Activated CD8-positive, alpha-beta memory T cell treated with anti-CD3 and anti-CD28 coated beads, Interleukin-2, amount 10 ng/mL, durations not matched to agents 7 days and 5 days (primary cell): ENCODE measurements at places on chromosomes 4 and X. TPM values are rescaled to one million over a fixed set of nuclear protein-coding genes. Genes with fewer than 3 reads are reported as not detected.

Gene PWWP3B
- not detected for total RNA-seq

Gene ANK2
- total RNA-seq = 2.4 TPM

Gene STPG2
- total RNA-seq = not detected

Gene TRIM75
- not detected for total RNA-seq

Gene HAND2
- not detected for total RNA-seq

Gene COX7B2
- not detected for total RNA-seq

Gene AMTN
- not detected for total RNA-seq

Gene SMIM14
- total RNA-seq = 1.8 TPM

Gene ARHGAP4
- 188 TPM for total RNA-seq

Gene CT47B1
- total RNA-seq = not detected

Gene NAA11
- total RNA-seq = not detected

- H3K4me3 ChIP-seq = no peak overlapping the region
- H3K27ac ChIP-seq = no peak overlapping the region
- H3K27me3 ChIP-seq = no peaks in the 10 kb centered on the region
- DNase-seq = no peak
- peaks cover 16% of the 10 kb centered on the region for H3K4me1 ChIP-seq
Observed at GRCh38 chr4:88014386-88014905, 7.0 kb downstream of the PKD2 start.

- no peaks in the 10 kb centered on the region for H3K4me1 ChIP-seq
- peaks cover 6% of the 10 kb centered on the region for H3K27me3 ChIP-seq
- H3K27ac ChIP-seq = no peak overlapping the region
- DNase-seq = no peak
Observed at GRCh38 chrX:38154818-38155217, 65.9 kb downstream of the SRPX start.

- DNase-seq = peak; percentile 59
- H3K36me3 ChIP-seq = no peaks in the 10 kb centered on the region
- peaks cover 9% of the 10 kb centered on the region for H3K4me1 ChIP-seq
- no peak overlapping the region for H3K27ac ChIP-seq
- peaks cover 10% of the 10 kb centered on the region for H3K27me3 ChIP-seq
Observed at GRCh38 chr4:24980064-24980690, 50.6 kb downstream of the LGI2 start.

DNA sequence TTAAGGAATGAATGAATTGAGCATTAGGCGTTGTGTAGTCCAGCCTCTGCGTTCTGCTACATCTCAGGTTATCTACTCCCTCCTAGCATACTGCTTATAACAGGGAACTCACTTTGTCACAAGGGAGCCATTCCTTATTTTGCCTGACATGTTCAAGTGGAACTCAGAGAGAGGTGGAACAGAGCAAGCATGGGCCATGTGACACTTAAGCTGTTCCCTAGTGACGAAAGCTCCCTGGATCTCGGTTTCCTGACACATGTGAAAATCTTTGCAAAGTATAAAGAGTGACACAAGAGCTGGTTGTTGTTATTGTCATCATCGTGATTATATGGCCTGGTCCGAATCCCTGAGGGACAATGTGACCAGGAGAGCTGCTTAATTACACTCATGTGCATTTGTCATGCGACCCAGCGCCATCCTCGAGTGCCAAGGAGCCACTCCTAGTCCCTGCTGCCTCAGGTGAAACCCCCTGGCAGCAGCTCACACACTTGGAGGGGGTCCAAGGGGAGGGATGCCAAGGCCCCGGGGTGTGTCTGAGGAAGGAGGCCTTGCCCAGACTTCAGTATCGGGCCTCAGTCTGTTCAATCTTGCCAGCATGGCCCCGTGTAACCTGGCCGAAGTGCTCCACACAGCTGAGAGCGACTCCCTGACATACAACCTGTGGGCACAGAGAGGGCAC, 98.5 kb upstream of the MAP3K15 start:
- DNase-seq = no peak
- H3K4me1 ChIP-seq = peaks cover 4% of the 10 kb centered on the region
- peaks cover 6% of the 10 kb centered on the region for H3K36me3 ChIP-seq
- no peaks in the 10 kb centered on the region for H3K27me3 ChIP-seq
- H3K27ac ChIP-seq = no peak overlapping the region

DNA sequence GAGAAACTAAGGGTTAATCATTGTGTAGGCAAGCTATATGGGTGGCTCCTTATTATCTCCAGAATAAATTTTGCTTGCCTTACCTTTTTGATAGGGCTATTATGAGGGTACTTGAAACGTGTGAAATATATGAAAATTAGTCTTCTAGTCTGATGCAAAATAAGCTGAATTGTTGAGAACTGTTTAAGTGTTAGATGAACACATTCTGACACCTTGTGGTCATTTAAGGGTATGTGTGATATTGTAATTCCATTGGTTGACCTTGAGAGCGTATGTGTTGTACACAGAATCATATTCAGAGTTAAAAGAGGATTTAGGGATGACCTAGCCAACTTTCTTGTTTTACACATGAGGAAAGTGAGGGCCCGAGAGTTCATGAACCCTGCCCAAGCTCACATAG, 44.6 kb upstream of the LINC00632 start:
- no peak overlapping the region for H3K27ac ChIP-seq
- no peaks in the 10 kb centered on the region for H3K4me1 ChIP-seq
- H3K27me3 ChIP-seq = no peaks in the 10 kb centered on the region

DNA sequence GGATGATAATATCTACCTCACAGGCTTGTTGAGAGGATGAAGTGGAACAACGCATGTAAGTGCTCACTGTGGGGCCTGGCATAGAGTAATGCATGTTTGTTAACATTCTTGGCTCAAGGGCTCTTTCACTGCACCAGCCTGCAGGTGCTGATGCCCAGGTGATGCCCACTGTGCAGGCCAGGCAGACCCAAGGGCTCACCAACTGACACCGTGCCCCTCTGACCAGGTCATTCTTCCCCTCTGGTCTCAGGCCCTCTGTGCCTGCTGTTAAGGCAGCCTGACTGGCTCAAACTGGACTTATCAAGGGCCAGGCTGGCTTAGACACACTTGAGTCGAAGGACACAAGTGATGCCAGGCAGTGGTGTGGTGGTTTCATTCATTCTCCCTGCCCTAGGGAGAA, 90.5 kb downstream of the PJA1 start:
- no peaks in the 10 kb centered on the region for H3K27me3 ChIP-seq
- no peak overlapping the region for H3K27ac ChIP-seq
- H3K4me1 ChIP-seq = no peaks in the 10 kb centered on the region

- no peaks in the 10 kb centered on the region for H3K36me3 ChIP-seq
- peak; percentile 59 for DNase-seq
- H3K27me3 ChIP-seq = no peaks in the 10 kb centered on the region
- no peak overlapping the region for H3K4me3 ChIP-seq
- peaks cover 2% of the 10 kb centered on the region for H3K4me1 ChIP-seq
Observed at GRCh38 chrX:18390941-18391538, 34.4 kb upstream of the CDKL5 start.

- no peak overlapping the region for H3K4me3 ChIP-seq
- peaks cover 58% of the 10 kb centered on the region for H3K36me3 ChIP-seq
- peaks cover 84% of the 10 kb centered on the region for H3K4me1 ChIP-seq
- H3K27me3 ChIP-seq = no peaks in the 10 kb centered on the region
Observed at GRCh38 chr4:82360298-82361177, 13.3 kb downstream of the HNRNPD start.

DNA sequence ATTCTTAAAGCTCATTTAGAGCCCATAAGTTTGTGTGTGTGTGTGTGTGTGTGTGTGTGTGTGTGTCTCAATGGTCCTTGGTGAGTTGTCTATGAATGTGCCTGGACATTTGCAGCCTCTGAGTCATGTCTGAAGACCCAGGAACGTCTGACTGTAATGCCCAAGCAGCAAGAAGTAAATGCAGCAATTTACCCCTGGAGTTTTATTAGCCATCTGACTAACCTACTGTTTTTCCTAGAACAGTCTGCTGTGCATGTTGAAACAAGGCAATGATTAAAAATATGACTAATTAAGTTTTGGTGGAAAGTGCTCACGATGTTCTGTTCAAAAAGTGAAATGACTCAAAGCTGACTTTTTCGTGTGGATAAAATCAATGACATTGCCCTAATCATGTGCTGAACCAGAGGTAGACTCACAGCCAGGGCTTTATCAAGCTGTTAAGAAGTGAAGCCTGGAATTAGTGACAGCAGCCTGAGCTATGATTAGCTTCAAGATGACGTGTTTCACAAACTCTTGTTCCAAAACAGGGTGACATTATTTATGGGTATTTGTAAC, 201.6 kb downstream of the CPE start:
- no peaks in the 10 kb centered on the region for H3K27me3 ChIP-seq
- no peaks in the 10 kb centered on the region for H3K4me1 ChIP-seq
- H3K4me3 ChIP-seq = no peak overlapping the region
- H3K36me3 ChIP-seq = no peaks in the 10 kb centered on the region
- no peak overlapping the region for H3K27ac ChIP-seq

GRCh38 chr4:86876894-86877685, 15.1 kb downstream of the C4orf36 start:
- no peaks in the 10 kb centered on the region for H3K4me1 ChIP-seq
- H3K4me3 ChIP-seq = no peak overlapping the region
- DNase-seq = no peak
- H3K27ac ChIP-seq = no peak overlapping the region

DNA sequence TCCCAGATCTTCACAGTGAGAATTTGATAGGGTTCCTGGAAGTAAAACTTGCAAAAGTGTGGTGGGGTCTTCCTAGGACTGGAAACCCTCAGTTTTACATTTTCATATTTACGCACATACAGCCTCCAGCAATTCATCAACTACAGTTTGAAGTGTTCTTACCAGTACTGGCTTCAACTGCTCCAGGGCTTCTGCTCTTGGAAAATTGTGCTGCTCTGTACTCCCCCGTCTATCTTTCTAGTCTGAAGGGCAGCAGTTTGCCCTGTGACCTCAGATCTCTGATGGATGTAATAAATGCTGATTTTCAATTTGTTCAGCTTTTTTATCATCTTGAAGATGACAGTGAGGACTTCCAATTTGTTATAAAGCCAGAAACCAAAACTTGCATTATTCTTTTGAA, 458.9 kb upstream of the FSTL5 start:
- no peaks in the 10 kb centered on the region for H3K27me3 ChIP-seq
- H3K4me3 ChIP-seq = no peak overlapping the region
- H3K27ac ChIP-seq = no peak overlapping the region

- H3K4me1 ChIP-seq = no peaks in the 10 kb centered on the region
- H3K36me3 ChIP-seq = no peaks in the 10 kb centered on the region
- H3K27ac ChIP-seq = no peak overlapping the region
- H3K4me3 ChIP-seq = no peak overlapping the region
Observed at GRCh38 chrX:74521961-74522751, 92.3 kb downstream of the RLIM start.

DNA sequence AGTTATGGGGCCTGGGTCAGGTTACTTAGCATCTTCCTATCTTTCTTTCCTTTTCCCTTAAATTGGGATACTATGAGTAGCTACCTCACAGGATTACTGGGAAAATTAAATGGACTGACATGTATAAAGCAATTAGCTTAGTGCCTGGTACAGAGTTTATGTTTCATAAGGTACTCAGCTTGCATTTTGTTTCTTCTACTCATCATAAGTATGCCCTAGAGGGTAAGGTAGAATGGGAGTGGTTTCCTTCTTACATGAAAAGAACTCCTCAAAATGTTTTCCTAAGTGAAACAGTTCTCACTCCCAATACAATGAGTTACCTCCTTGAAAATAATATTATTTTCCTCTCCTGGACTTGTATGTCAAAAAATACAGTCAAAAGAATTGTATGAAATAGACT, 75.7 kb downstream of the NPFFR2 start:
- H3K4me1 ChIP-seq = peaks cover 3% of the 10 kb centered on the region
- no peak for DNase-seq
- H3K36me3 ChIP-seq = no peaks in the 10 kb centered on the region
- no peak overlapping the region for H3K4me3 ChIP-seq
- peaks cover 3% of the 10 kb centered on the region for H3K27me3 ChIP-seq

- peaks cover 7% of the 10 kb centered on the region for H3K27me3 ChIP-seq
- DNase-seq = no peak
- peak overlapping the region; percentile 83 for H3K4me3 ChIP-seq
- peak overlapping the region; percentile 78 for H3K27ac ChIP-seq
- peaks cover 12% of the 10 kb centered on the region for H3K4me1 ChIP-seq
Observed at GRCh38 chr4:6573986-6574746, 823 bp upstream of the MAN2B2 start.

- H3K4me1 ChIP-seq = no peaks in the 10 kb centered on the region
- H3K27me3 ChIP-seq = no peaks in the 10 kb centered on the region
- DNase-seq = no peak
- no peak overlapping the region for H3K27ac ChIP-seq
- H3K4me3 ChIP-seq = no peak overlapping the region
Observed at GRCh38 chr4:14410516-14410915, 591.8 kb upstream of the CPEB2 start.

DNA sequence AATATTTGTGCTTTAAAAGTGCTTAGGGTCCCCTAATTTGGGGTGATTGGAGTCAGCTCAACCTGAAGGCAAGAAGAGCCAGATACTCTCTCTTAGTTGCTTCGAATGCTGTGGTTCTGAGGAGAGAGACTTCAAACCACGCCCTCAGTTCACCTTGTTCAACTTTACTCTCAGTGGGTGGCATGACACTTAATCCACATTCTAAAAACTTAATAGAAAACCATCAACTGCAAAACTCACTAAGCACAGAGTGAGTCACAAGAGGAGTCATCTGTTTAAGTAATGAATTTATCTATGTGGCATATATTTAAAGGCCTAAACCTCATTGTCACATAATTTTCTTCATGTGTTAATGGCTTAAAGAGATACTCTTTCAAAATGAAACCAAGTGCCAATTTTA, 99.5 kb upstream of the SLC4A4 start:
- H3K36me3 ChIP-seq = no peaks in the 10 kb centered on the region
- DNase-seq = no peak
- H3K4me3 ChIP-seq = no peak overlapping the region
- no peak overlapping the region for H3K27ac ChIP-seq

- H3K36me3 ChIP-seq = peaks cover 5% of the 10 kb centered on the region
- peaks cover 9% of the 10 kb centered on the region for H3K4me1 ChIP-seq
- no peak overlapping the region for H3K4me3 ChIP-seq
- no peak for DNase-seq
Observed at GRCh38 chrX:132853040-132853439, 105.4 kb downstream of the HS6ST2 start.

GRCh38 chr4:124504431-124504830, 208.1 kb downstream of the ANKRD50 start:
- H3K4me1 ChIP-seq = no peaks in the 10 kb centered on the region
- no peaks in the 10 kb centered on the region for H3K27me3 ChIP-seq
- DNase-seq = no peak
- no peak overlapping the region for H3K27ac ChIP-seq

DNA sequence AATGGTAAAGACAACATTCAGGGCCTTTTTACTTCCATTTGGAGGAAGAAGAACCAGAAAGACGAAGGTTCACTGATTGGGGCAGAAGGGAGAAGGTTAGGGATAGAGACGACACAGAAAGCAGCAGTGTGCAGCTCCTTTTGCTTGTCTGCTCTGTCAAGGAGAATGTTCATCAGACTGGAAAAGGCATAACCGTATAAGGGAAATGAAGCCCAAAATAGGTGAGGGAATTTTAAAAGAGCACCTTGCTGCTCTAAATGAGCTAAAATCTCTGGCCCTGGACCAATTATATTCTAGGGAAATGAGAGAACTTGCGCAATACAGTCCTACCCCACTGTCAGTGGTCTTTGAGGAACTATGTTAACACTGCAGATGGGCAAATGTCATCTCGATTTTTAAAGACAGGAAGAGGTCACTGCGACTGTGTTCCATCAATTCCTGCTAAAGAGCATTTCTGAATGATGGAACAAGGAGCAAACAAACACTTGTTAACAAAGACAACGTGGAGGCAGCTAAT, 909.8 kb upstream of the FTHL17 start:
- DNase-seq = no peak
- no peaks in the 10 kb centered on the region for H3K36me3 ChIP-seq
- H3K27ac ChIP-seq = no peak overlapping the region
- H3K4me1 ChIP-seq = no peaks in the 10 kb centered on the region
- no peak overlapping the region for H3K4me3 ChIP-seq

- no peak overlapping the region for H3K4me3 ChIP-seq
- no peak for DNase-seq
- H3K4me1 ChIP-seq = no peaks in the 10 kb centered on the region
Observed at GRCh38 chr4:11700751-11701226, 272.1 kb upstream of the HS3ST1 start.
